ENCODE measurements at places on chromosomes 5 and 9.

DNA sequence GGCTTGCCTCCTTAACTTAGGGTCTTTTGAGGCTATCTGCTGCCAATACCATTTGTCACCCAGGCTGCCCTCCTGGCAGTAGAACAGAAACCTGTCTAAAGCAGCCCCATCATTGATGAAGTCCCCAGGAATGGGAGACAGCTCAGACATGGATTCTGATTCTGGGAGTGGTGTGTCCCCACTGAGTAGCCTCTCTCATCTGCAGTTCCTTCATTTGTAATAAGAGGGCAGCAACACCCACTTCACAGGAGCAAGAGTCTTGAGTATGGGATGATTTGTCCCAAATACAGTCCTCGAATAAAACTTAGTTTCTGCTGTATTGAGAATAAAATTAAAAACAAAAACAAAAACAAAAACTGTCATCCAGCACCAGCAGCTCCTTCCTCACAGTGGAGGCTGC lies 167.6 kb downstream of the ASTN2 start:
- no peak for DNase-seq

GRCh38 chr5:154842689-154843530 lies 7.5 kb downstream of the FAXDC2 start:
- DNase-seq = no peak

DNA sequence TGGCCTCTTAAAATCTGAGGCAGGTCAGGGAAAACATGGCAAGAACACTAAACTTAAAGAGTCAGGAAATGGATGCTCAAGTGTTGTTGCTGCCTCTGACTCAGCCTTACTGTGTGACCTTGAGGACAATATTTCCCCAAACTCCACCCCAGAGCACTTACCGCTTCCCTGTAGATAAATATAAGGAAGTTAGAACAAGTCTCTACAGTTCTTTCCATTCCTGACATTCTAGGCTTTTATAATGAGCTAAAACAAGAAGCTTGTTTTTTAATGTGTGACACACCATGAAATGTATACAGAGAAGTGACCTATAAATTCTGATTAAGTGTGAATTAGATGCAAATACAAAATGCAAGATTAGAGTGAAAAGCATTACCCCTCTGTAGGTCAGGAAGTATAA lies 129.3 kb downstream of the GRIA1 start:
- DNase-seq = no peak

DNA sequence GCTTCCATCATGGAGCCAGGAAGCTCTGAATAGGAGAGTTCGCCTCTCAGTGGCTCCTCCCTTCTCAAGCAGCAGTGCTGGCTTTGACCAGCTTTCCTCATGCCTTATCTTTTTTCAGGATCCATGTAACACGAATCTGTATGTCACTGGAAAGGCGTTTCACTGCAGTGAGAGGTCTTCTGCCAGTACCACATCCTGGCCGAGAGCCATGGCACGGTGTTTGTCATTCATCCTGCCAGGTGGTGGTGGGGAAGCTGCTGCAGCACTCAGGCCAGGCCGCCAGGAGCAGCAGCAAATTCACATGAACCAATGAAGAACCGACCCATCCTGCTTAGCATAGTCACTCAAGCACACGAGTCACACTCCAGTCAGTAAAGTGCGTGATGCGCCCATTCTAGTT lies 179.0 kb downstream of the FANCC start:
- peak; percentile 50 for DNase-seq

- DNase-seq = peak; percentile 7
These were observed 5.4 kb upstream of the CEP72 start for GRCh38 chr5:606526-607399.

- DNase-seq = no peak
These were observed 27.9 kb downstream of the ANXA1 start for GRCh38 chr9:73179589-73179988.

DNA sequence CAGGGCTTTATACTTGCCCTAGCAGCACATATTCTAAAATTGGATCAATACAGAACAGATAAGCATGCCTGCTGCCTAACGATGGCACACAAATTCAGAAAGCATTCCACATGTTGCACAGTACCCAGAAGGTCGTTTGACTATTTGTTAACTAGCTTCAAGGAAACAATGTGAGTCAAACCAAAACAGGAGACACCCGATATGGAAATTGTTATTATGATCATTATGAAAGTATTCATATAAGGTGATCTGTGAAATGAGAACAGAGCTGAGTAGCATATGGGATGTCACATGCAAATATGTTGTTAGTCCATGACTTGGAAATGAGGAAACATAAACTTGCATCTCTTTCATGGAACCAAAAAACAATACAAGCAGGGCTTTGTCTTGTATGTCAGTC lies 56.3 kb upstream of the BICD2 start:
- DNase-seq = no peak

- DNase-seq = no peak
These were observed 49.9 kb upstream of the GARNL3 start for GRCh38 chr9:127214421-127215267.

DNA sequence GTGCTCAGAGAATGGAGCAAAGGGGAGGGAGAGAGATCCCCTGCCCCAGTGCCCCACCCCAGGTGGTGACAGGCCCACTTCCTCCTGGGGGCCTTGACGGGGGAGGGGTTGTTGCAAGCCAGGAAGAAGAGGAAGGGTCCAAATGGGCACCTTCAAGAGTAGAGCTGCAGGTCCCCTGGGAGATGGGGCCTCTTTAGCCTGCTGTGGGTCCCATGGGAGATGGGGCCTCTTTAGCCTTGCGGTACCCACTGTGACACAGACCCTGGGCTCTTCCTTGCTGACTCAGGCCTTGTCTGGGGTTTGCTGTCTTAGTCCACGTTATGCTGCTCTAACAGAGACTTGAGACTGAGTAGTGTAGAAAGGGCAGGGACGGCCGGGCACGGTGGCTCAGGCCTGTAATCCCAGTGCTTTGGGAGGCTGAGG lies 9.6 kb upstream of the TOR4A start:
- peak; percentile 18 for DNase-seq

GRCh38 chr9:129692534-129692933 lies 27.1 kb downstream of the PRRX2 start:
- no peak for DNase-seq

DNA sequence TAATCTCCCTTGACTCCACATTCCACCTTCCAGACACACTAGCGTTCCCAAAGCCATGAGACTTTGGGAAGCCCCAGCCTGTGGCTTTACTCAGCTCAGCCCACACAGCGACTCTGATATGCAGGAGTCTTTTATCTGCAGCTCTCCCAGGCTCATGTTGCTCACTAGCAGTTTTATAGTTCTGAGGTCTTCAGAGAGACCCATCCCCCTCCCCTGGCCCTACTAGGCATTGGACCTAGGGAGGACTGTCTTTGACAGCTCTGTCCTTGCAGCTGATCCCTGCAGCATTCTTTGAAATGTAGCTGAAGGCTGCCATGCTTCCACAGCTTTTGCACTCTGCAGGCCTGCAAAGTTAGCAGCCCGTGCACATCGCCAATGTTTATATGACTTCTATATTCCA lies 19.9 kb upstream of the CYLC2 start:
- DNase-seq = no peak

GRCh38 chr5:169012450-169012849 lies 288.5 kb downstream of the SLIT3 start:
- no peak for DNase-seq

- DNase-seq = peak; percentile 77
These were observed 133.0 kb downstream of the C9orf50 start for GRCh38 chr9:129487658-129488483.

GRCh38 chr9:101572316-101572715 lies 22.5 kb downstream of the PPP3R2 start:
- DNase-seq = no peak

DNA sequence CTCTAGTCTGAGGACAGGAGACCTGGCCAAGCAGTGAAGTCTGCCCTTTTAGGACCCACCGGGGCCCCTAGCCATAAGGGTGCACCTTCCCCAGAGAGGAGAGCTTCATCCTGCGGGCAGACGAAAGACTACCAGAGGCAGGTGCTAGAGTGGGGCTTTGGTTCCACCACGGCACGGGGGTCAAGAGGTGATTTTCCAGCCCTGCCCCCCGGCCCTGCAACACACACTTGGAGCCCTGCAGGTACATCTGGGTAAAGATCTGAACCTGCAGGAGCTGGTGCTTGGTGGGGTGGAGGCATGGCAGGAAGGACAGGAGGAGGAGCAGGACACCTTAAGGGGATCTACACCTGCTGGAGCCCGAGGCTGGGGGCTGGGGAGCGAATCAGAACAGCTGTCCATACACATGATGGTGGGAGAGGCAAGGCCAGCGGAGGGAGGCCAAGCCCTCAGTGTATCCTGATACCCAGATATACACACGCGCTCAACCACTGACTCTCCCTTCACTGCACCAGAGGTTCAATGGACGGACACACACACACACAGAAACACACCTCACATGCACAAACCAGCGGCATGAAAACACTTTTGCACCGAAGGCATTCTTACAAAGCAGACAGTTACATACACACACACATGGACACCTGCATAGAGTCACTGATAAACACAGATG lies 98.4 kb upstream of the MVB12B start:
- DNase-seq = no peak

DNA sequence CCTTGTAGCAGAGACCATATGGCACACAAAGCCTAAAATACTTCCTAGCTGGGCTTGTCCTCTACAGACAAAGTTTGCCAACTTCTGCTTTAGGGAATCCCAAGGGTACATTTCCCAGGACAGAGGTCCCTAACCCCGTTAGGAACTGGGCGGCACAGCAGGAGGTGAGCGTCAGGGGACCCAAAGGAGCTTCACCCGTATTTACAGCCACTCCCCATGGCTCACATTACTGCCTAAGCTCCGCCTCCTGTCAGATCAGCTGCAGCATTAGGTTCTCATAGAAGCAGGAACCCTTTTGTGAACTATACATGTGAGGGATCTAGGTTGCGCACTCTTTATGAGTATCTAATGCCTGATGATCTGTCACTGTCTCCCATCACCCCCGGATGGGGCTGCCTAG lies 88.5 kb upstream of the TRPM3 start:
- no peak for DNase-seq

DNA sequence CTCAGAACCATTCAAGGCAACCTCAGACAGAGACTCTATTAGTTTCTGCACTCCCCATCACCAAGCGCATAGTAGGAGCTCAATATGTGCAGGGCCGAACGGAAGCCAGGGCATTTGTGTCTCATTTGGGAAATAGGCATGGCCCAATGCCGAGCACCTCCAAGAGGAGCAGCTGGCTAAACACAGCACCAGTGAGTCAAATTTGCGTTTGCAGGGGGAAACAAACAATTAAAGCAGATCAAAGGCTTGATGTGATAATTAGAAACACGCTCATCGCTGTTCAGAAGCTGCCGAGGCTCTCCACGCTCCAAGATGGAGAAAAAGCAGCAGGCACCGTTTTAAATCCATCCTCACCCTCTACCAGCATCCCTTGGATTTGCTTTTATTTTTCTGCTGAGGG lies 225.3 kb downstream of the AGTPBP1 start:
- DNase-seq = no peak

GRCh38 chr5:52727576-52727975 lies 60.1 kb upstream of the ITGA1 start:
- no peak for DNase-seq

Measured in right hindlimb (tissue), 1 donor.